Myocyte (in vitro differentiated cells): ENCODE measurements at places on chromosomes 1 and 21. TPM values are rescaled to one million over a fixed set of nuclear protein-coding genes. Genes with fewer than 3 reads are reported as not detected.

The NPHS2 gene
- total RNA-seq, result not detected in 2 replicates

The NTRK1 gene
- total RNA-seq, result 0.10 and 2.5 TPM in 2 replicates

The INKA2 gene
- 31.9 and 50.6 TPM in 2 replicates for total RNA-seq

The AADACL4 gene
- not detected in 2 replicates for total RNA-seq

The AIM2 gene
- not detected in 2 replicates for total RNA-seq

The CHRM3 gene
- 1.3 and 1.8 TPM in 2 replicates for total RNA-seq
